ENCODE measurements at places on chromosomes 6 and 20.

DNA sequence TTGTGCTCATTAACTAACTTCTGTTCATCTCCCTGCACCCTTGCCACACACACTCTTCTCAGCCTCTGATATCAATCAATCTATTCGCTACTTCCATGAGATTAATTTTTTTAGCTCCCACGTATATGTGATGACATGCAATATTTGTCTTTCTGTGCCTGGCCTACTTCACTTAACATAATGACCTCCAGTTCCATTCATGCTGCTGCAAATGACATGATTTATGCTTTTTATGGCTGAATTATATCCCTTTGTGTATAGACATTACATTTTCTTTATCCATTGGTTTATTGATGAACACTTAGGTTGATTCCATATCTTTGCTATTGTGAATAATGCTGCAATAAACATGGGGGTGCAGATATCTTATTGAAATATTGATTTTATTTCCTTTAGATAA is 50.8 kb upstream of the SPTLC3 start:
- DNase-seq: no peak

DNA sequence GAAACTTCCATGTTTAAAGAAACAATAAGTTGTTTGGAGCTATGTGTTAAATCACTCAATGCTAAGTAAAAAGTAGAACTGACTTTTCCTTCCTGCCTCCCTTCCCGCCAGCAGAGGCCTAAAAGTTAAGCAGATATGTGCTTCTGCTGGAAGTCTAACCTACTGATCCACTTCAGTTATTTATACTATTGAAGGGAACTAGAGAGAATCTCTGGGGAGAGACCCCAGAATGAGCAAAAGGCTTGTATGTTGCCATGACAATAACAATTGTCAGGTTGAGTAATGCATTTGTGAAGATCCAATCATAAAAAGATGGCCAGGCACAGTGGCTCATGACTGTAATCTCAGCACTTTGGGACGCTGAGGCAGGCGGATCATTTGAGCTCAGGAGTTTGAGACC is 24.7 kb downstream of the MGME1 start:
- no peak for DNase-seq

GRCh38 chr6:31892821-31893220 is 4.7 kb downstream of the EHMT2 start:
- no peak for DNase-seq

DNA sequence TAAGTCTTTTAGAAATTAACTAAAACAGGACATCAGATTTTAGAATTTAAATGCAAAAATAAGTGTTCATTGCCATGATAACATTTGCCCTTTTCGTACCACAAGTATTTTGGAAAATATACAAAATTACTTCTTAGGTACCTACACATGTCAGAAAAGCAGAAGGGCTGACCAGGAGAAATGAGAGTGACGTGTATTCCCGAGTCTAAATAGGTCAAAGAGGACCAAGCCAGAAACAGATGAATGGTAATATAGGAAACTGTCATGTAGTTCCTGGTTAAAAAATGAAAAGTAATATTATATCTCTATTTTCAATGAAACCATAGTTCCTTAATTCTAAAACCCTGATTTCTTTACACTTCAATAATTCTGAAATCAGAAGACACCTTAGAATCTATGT is 126.2 kb downstream of the IPCEF1 start:
- DNase-seq: no peak

GRCh38 chr6:113428702-113429101 is 428.4 kb upstream of the MARCKS start:
- DNase-seq: no peak
